ENCODE measurements at places on chromosomes 5 and 9. TPM values are rescaled to one million over a fixed set of nuclear protein-coding genes. Genes with fewer than 3 reads are reported as not detected.

DNA sequence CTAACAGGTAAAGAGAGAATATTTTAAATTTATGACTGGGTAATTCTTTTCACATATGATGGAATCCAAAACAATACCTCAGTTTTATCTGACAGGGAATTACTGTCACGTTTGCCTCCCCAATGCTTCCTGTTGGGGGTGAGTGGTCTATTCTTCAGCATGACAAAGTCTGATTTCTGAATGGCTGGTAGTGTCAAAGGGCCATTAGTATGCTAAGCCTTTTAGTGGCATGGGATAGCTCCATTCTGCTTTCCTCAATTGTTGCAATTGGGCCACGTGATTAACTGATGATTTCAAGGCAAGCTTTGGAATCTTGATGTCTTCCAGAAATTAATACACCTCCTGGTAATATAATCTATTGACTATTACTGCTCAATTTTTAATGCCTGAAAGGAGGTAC lies 14.7 kb upstream of the NDUFS4 start:
- no peaks in the 10 kb centered on the region for H3K36me3 ChIP-seq
- DNase-seq, result no peak
- peaks cover 19% of the 10 kb centered on the region for H3K4me1 ChIP-seq
- H3K27me3 ChIP-seq, result no peaks in the 10 kb centered on the region
- H3K4me3 ChIP-seq, result no peak overlapping the region
- no peak overlapping the region for H3K27ac ChIP-seq

DNA sequence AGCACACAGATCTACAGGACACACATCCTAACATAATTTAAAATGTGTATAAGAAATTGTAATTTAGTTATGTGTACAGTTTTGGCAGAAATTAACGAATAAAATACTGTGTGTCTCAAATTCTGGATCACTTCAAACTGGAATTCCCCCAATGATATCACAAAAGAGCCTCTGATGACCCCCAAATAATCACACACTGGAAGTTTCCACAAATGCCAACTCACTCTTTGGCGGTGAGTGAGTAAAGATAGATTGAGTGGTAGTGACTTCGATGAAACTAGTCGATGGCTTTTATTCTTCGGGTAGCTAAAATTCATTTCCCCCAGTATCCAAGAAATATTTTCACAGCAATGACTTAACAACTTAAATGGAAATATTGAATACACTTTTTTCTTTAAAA lies 2.2 kb downstream of the ZNF366 start:
- peaks cover 3% of the 10 kb centered on the region for H3K27me3 ChIP-seq
- DNase-seq, result no peak
- H3K4me3 ChIP-seq, result peak overlapping the region; percentile 88
- H3K4me1 ChIP-seq, result peaks cover 56% of the 10 kb centered on the region
- no peak overlapping the region for H3K27ac ChIP-seq

The ADAMTSL2 gene
- 5.9 TPM for total RNA-seq

The TMEFF1 gene
- 45.8 TPM for total RNA-seq

The ADGRV1 gene
- 23.1 TPM for total RNA-seq

The FOXD4L6 gene
- total RNA-seq, result not detected

DNA sequence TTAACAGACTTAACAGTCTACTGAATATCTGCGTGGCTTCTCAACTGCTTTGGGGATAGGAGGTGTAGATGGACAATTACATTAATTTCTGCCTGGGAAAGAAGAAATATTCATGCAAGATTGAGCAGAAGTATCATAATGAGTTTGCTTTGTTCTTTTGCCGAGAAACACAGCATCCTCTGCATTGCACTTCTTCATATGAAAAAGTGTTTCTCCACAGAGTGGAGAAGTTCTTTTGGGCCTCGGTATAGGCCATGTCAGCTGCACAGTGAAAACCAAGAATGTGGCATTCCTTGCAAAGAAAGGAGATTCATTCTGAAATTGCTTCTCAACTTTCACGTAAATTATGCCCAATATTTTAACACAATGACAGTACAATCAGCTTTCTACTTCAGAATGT lies 17.6 kb upstream of the SNX2 start:
- H3K4me3 ChIP-seq, result no peak overlapping the region
- no peaks in the 10 kb centered on the region for H3K36me3 ChIP-seq
- H3K4me1 ChIP-seq, result peaks cover 8% of the 10 kb centered on the region
- DNase-seq, result no peak

DNA sequence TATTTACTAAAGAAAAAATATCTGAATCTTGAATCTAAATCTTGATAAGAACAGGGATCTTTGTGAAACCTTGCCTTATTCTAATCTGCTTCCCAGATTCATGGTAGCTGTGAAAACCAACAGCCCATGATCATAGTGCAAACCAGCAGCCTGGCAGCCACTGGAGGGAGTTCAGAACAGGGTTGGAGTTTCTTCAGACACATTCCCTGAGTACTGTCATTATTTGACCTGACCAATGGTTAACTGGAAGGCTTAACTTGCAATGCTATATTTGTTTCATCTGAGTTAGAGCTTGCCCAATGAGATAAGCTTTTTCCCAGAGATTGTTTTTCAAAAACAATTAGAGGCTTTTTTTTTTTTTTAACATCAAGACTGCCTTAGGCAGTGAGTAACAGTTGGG lies 47.8 kb downstream of the LOX start:
- DNase-seq, result no peak
- H3K4me3 ChIP-seq, result no peak overlapping the region
- H3K27ac ChIP-seq, result no peak overlapping the region
- no peaks in the 10 kb centered on the region for H3K36me3 ChIP-seq
- peaks cover 3% of the 10 kb centered on the region for H3K4me1 ChIP-seq
- no peaks in the 10 kb centered on the region for H3K27me3 ChIP-seq

The DND1 gene
- total RNA-seq, result 1.8 TPM

DNA sequence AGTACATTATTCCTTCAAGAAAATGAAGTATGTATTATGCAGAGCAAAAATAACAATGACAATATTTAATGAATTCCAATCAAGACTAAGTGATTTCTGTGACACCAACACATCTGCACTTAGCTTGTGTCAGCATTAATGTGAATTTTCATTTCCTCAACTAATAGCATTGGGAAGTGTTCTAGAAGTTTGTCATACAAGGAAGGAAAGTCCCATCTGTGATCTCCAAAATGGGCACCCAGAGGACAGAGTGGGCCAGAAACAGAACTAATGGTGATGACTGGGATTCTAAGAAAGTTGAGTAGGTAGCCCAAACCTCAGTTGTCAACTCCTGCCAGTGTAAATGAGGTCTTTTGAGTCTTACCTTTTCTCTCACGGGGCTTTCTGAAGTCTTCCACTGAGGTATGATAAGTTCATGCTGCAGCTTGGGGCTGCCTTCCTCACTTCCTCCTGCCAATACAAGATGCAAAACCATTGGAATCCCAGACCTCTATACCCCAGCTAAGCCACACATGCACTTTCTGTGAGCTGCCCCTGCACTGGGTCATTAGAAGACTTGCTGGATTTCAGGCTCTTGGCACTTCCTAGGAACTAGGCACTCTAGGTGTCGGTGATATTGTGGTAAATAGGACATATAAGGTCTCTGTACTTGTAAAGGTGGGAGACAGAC lies 4.9 kb downstream of the ADAM19 start:
- peaks cover 8% of the 10 kb centered on the region for H3K27me3 ChIP-seq
- H3K4me3 ChIP-seq, result peak overlapping the region; percentile 75
- no peak for DNase-seq
- H3K36me3 ChIP-seq, result peaks cover 49% of the 10 kb centered on the region
- H3K4me1 ChIP-seq, result peaks cover 75% of the 10 kb centered on the region
- H3K27ac ChIP-seq, result peak overlapping the region; percentile 94

DNA sequence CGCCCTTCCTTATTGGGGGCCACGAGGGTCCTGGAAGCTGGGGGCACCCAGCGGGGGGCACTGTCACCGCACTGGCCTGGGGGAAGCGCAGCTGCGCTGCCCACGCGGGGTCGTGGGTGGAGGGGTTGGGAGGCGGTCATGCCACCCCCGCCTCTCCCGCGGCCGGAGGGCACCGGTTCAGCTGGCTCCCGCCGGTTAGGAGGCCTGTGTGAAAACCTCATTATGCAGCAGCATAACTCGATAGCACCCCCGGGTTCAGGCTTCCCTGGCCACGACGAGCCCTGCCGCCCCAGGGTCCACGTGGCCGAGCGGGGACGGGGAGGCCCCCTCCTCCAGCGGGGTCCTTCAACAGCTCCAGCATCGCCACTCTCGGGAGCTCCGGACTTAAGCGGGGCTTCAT lies 91.2 kb upstream of the ERCC6L2 start:
- H3K4me1 ChIP-seq, result peaks cover 4% of the 10 kb centered on the region
- H3K27me3 ChIP-seq, result peaks cover 3% of the 10 kb centered on the region
- no peak for DNase-seq
- no peak overlapping the region for H3K4me3 ChIP-seq

The GABBR2 gene
- 0.46 TPM for total RNA-seq

The TRAF1 gene
- 1.4 TPM for total RNA-seq

DNA sequence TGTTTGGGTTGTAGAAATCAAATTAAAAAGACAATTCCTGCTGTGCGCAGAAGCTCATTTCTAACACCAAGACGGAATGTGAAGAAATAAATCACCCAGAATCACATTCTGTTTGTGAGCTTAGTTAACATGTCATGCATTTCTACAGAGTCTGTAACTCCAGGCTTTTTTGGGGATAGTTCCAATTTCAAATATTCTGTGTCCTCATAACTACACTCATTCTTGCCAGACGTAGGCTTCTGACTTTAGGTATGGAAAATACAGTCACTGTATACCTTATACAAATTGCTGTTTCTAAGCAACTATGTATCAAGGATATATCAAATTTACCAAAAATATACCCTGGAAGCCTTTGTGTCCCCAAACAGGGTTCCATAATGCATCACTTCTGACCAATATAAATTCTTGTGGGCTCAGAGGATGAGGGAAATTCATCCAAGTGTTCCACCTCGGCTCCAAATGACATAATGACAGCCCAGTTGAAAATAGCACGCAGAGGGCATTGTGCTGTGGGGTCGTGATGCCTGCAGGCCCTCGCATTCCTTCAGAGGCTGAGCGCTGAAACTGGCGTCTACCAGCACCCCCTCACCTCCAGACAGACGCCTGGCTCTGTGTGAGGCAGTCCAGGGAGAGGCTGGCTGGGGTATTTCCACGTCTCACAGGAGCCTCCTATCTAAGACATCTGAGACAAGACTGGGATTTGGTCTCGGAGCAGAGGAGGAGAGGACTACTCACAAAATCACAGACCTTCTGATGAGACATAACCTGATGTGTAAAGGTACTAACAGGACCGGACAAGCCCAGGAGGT lies 79.8 kb downstream of the KLF4 start:
- H3K4me1 ChIP-seq, result no peaks in the 10 kb centered on the region
- no peaks in the 10 kb centered on the region for H3K27me3 ChIP-seq
- DNase-seq, result no peak
- H3K27ac ChIP-seq, result no peak overlapping the region
- H3K36me3 ChIP-seq, result no peaks in the 10 kb centered on the region

- no peaks in the 10 kb centered on the region for H3K4me1 ChIP-seq
- H3K4me3 ChIP-seq, result no peak overlapping the region
- no peaks in the 10 kb centered on the region for H3K36me3 ChIP-seq
- no peak for DNase-seq
- no peak overlapping the region for H3K27ac ChIP-seq
- no peaks in the 10 kb centered on the region for H3K27me3 ChIP-seq
Observed at GRCh38 chr9:21943464-21943863, 50.7 kb downstream of the CDKN2A start.

DNA sequence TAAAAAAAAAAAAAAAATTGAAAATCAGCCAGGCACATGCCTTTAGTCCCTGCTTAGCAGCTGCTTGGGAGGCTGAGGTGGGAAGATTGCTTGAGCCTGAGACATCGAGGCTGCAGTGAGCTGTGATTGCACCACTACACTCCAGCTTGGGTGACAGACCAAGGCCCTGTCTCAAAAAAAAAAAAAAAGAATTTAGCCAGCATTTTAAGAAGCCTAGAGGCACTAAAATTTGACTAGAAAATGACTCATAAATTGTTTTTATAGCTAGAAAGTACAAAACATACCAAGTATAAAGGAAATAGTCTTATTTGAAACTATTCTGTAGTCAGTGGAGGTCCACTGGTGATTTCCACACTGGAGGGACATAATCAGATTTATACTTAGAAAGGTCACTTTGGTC lies 17.5 kb downstream of the LRRC70 start:
- peaks cover 35% of the 10 kb centered on the region for H3K36me3 ChIP-seq
- H3K4me1 ChIP-seq, result peaks cover 18% of the 10 kb centered on the region
- H3K27ac ChIP-seq, result no peak overlapping the region

GRCh38 chr9:118959366-118959765 lies 409.9 kb downstream of the BRINP1 start:
- H3K27ac ChIP-seq, result no peak overlapping the region
- H3K4me3 ChIP-seq, result no peak overlapping the region
- no peaks in the 10 kb centered on the region for H3K4me1 ChIP-seq
- no peak for DNase-seq
- no peaks in the 10 kb centered on the region for H3K27me3 ChIP-seq
- no peaks in the 10 kb centered on the region for H3K36me3 ChIP-seq

The FBLL1 gene
- total RNA-seq, result 0.51 TPM

The OR1Q1 gene
- not detected for total RNA-seq

DNA sequence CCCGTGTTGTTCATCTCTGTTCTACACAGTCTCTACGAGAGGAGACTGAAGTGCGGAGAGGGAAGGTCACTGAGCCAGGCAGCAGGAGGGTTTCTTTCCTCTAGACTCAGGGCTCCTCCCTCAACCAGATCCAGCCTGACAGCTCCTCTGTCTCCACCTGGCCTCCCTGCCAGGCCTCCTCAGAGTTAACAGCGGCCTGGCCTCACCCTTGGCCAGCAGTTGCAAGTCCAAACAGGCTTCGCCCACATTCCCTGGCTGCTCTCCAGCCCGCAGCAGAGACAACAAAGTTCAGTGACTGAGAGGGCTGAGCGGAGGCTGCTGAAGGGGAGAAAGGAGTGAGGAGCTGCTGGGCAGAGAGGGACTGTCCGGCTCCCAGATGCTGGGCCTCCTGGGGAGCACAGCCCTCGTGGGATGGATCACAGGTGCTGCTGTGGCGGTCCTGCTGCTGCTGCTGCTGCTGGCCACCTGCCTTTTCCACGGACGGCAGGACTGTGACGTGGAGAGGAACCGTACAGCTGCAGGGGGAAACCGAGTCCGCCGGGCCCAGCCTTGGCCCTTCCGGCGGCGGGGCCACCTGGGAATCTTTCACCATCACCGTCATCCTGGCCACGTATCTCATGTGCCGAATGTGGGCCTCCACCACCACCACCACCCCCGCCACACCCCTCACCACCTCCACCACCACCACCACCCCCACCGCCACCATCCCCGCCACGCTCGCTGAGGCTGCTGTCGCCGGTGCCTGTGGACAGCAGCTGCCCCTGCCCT lies at the start of gene HRCT1:
Gene HRCT1 (plus strand): TSS at position 291 of the 768 bp plus-strand sequence. CDS start 86 bp downstream, at position 377.
- H3K27ac ChIP-seq, result peak within 1 kb of the TSS; percentile 99
- no peak for DNase-seq
- peaks cover 36% of the 10 kb centered on the region for H3K27me3 ChIP-seq
- peaks cover 75% of the 10 kb centered on the region for H3K4me1 ChIP-seq
- peaks cover 7% of the 10 kb centered on the region for H3K36me3 ChIP-seq

DNA sequence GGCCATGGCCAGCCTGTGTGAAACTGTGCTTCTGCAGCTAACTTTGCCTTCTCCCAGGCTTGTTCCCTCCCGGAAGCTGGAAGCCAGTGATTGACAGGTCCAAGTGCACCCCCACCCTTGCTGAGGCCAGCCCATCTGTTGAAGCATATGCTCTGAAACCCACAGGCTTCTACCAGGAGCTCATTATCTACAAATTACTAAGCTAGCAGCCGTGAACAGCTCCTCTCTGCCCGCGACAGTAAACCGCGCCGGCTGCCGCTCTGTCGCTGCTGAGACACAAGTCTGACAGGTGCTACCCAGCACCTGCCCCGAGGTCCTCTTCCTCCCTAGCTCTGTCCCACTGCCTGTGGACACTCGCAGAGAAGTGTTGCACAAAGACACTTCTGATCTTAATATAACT lies 490.9 kb downstream of the GADD45G start:
- H3K4me3 ChIP-seq, result no peak overlapping the region
- no peaks in the 10 kb centered on the region for H3K36me3 ChIP-seq
- H3K4me1 ChIP-seq, result peaks cover 4% of the 10 kb centered on the region
- H3K27ac ChIP-seq, result no peak overlapping the region
- peaks cover 2% of the 10 kb centered on the region for H3K27me3 ChIP-seq

The C5orf46 gene
- not detected for total RNA-seq

The IL13 gene
- total RNA-seq, result not detected

The PCDHB8 gene
- 9.2 TPM for total RNA-seq

The NRG2 gene
- total RNA-seq, result not detected

Data from endothelial cell (in vitro differentiated cells).